ENCODE measurements at places on chromosomes 5 and 9. TPM values are rescaled to one million over a fixed set of nuclear protein-coding genes. Genes with fewer than 3 reads are reported as not detected.

GRCh38 chr9:6051511-6051950, 36.1 kb upstream of the RANBP6 start:
- DNase-seq, result no peak

DNA sequence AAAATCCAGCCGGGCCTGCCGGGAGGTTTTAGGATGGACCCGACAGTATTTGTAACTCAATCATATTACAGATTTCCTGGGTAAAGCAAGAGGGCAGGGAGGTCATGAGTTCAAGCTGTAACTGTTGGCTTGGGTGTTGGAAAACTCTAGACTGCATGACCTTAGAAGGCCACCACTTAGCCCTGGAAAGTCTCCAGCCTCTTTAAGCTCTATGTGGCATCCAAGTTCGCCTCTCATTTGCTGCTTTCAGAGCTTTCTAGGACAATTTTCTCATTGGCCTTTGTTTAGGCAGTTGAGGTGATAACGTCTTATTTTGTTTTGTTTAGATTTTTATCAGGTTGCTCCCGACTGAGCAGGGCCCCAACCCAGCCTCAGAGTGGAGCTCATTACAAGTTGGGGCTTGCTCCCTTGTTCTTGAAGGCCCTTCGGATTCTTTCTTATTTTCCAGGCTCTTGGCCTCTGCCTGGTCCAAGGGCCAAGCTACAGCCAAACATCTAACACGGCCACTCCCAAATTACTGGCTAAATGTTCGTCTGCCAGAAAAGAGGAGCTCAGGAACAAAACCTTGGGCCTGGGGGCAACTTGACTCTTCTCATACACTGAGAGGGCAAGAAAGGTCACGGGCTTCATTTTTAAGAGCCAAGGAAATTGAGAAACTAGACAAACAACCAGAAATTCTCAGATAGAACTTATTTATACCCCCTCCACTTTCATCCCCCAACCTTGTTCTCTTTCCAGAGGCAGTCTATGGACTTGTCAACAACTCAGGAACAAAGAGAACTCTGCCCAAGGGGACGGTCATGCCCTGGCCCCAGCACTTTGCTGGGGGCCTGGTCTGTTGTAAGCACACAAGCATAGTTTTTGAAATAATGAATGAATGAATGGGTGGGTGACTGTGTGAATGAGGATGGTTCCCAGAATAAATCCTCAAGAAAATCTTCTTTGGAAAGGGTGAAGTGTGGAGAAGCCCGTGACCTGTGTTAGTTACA, 526.9 kb downstream of the BNC2 start:
- DNase-seq, result no peak

DNA sequence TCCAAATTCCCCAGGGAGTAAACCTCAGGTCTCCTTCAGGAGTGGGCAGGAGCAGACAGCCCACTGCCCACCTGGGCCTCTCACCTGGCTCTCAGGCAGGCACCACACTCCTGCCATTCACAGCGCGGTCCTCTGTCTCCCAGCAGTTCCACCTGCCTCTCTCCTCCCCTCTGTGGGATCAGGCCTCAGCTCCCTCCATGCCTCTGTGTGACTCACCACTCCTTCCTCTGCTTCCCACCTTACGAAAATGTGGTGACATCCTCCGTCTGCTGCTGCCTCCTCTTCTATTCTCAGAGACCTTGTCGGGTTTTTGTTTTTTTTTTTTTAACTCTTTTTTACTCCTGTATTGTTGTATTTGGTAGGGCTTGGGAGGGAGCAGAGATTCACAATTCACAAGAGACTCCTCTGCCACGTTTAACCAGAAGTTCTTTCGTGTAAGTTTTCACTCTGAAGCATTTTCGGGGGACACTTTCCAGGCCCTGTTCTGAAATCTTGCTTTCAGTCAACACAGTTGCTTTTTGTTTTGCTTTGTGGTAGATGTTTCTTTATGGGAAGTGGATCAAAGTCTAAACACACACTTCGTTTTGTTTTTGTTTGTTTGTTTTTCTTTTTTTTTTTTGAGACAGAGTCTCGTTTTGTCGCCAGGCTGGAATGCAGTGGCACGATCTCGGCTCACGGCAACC, 21.1 kb upstream of the CDKN2AIPNL start:
- peak; percentile 23 for DNase-seq

- no peak for DNase-seq
Measured at GRCh38 chr5:82784521-82784920, 292.7 kb downstream of the TMEM167A start.

GRCh38 chr5:51468196-51468595, 84.9 kb downstream of the ISL1 start:
- no peak for DNase-seq

DNA sequence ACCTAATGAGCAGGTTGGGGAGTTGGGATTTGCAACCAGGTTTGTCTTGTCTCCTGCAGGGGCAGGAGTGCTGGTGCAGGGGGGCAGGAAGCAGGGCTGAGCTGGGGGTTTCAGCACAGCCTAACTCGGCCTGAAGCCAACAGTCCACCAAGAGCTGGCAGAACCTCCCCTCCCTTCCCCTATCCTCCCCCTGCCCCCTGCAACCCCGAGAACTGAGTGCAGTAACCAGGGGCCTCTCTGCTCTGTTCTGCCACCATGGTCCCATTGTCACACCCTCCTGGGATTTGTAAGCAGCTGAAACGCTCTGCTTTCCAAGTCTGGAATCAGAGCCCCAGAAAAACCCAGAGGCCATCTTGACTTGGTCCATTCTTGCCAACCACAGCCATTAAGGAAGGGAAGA, 72.9 kb downstream of the ARHGEF37 start:
- DNase-seq, result no peak

GRCh38 chr5:122310889-122311288, 1.1 kb upstream of the SNCAIP start:
- DNase-seq, result no peak

- DNase-seq, result no peak
Measured at GRCh38 chr9:111056538-111056937, 18.3 kb upstream of the LPAR1 start.

GRCh38 chr9:97591535-97591934, 41.6 kb downstream of the TSTD2 start:
- DNase-seq, result no peak

DNA sequence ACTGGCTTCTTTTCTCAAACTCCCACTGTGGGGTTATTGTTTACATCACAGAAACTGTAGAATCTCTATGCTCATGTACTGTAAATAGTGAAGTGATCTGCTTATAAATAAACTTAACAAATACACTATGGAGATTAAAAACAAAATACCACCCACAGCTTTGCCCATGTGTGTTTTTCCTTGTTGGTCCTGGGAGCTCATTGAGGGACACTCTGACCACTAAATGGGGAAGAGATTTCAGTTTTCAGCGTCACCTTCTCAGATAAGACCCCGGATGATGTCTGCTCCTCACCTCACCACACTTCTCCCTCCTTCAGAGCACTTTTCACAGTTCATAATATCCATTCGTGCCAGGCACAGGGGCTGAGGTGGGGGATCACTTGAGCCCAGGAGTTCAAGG, 89.7 kb downstream of the PDE6A start:
- DNase-seq, result no peak

GRCh38 chr5:169067751-169068173, 233.2 kb downstream of the SLIT3 start:
- DNase-seq, result no peak

DNA sequence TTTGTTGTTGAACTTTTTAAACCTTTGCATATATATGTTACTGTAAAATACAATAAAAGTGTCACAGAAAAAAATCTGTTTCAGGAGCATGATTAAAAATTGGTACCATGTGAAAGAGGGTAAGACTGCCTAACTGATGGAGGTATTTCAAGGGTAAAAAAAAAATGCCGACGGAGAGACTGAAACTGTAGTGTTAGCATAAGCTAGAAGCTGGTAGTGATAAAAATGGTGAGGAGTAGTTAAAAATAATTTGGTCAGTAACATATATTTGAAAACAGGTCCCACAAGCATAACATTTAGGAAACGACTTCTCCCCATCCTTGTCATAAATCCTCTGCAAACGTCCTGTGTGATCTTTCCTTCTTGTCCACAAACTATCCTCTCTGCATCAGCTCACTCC, 64.7 kb downstream of the MEF2C start:
- no peak for DNase-seq

GRCh38 chr9:130175355-130175754, 3.2 kb downstream of the NCS1 start:
- DNase-seq, result no peak

GRCh38 chr5:172648755-172649154, 7.7 kb downstream of the NEURL1B start:
- DNase-seq, result no peak

DNA sequence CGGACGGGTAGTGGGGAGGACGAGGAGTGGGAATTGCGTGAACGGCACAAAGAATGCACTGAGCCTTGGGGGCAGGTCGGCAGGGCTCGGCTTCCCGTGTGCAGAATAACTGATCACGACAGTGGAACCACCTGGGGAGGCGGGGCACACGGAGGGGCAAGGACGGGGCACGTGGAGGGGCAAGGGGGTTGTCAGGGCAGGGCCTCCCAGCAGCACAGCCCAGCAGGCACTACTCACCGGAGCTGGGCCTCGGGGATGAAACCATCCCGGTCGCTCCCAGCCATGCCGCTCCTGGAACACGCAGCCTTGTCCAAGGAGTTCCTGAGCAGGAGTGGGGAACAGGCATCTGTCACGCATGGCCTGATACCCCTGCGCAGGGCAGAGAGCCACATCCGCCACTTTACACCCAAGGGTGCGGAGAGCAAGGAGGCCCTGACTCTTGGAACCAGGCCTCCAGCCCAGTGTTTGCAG, 33.4 kb downstream of the SARDH start:
- DNase-seq, result no peak

DNA sequence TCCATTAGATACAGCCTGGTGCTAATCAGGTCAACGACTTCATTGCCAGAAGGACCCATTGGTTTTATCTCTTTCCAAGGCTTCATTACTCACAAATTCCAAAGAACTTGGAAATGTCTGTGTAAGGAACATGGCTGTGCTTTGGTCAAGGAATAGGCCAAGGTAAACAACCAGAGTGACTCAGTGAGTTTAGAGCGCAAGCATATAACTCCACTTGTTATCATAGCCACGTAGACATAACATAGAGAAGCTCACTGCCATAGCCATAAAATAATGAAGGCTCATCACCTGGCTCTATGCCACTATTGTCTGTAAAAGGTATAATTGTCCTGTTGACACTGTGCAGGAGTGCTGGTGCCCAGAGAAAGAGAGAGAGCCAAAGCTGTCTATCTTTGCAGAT, 139.3 kb upstream of the PLCXD3 start:
- DNase-seq, result no peak

DNA sequence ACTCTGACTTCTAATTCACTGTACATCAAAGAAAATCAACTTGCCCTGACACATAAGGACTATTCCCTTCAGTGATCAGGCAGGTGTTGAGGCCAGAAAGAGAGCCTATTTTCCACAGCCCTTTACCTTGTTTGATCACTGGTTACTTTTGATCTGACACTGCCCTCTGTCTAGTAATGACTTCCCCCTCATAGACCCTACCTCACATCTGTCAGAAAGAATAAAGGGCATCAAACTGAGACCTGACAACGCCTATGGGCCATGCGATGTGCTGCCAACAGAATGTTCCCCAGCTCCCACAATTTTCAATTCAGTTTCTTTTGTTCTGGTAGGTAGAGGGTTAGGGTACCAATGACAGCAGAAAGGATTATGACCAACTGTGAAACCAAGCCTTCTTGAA, 47.7 kb downstream of the FBXL17 start:
- no peak for DNase-seq

DNA sequence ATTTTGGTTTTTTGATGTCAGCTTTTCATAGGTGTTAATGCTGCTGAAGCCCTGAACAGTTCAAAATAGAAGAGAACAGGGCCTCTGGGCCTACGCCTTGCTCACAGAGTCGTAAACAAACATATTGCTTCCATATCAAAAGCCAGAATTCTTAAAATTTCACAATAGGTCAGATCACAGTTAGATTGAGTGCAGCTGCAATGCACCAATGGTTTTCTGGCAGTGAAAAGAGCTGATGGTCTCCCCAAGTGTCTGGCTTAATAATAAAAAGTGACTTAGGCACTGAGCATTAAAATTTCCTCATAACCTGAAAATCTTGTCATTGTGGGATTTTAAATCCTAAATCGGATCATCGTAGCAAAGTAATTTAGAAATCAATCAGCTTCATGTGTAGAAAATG, 493.0 kb downstream of the CAAP1 start:
- DNase-seq, result no peak

DNA sequence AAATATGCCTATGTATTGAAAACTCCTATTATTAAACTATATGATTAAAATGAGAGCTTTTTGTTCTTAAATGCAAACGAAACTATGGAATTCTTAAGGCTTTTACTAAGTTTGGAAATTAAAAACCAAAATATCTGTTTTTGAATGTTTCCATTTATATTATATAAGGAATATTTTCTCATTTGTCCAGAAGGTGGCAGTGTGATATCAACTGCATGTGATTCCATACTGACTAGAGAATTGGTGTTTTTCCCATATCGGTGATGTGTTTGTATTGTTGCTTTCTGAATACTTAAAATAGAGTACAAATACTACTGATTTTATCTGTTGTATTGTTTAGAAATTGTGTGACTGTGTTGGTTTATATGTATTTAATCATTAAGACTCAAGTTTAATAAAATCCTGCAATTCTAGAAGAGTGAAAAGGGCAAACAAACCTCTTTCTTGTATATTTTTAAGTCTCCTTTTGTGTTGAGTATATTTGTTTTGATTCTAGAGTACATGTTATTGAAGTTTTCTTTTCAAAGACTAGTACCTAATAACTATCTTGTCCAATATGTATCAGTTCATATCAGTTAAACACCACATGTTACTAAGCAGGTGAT, 320.8 kb downstream of the CCDC171 start:
- DNase-seq, result no peak

DNA sequence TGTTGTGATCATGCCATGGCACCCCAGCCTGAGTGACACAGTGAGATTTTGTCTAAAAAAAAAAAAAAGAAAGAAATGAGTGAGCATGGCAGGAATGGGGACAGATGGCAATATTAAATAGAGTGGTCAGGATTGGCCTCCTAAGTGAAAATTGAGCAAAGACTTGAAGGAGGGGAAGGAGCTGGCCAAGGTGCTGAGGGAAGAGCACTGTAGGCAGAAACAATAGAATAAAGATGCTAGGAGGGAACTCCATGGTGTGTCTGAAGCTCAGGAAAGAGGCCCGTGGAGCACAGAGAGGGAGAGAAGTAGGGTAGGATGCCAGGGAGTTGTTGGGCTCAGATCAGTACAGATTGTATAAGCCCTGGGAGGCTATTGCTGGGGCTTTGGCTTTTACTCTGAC, 64.4 kb upstream of the PCAT7 start:
- DNase-seq, result no peak

- no peak for DNase-seq
Measured at GRCh38 chr5:177433658-177434217, 7.3 kb downstream of the GRK6 start.

Gene MROH2B
- not detected for total RNA-seq

Gene FBXL7
- total RNA-seq, result not detected

Gene CTXN3
- total RNA-seq, result not detected

Gene UBQLN1
- total RNA-seq, result 118 TPM

Gene CD72
- total RNA-seq, result 4.1 TPM

Gene NTNG2
- total RNA-seq, result not detected

Gene PCDHB11
- not detected for total RNA-seq

Gene SLC45A2
- total RNA-seq, result 0.33 TPM

Gene TAF1L
- total RNA-seq, result 0.07 TPM

All from PC-9 (cell line).